Activated T-helper 1 cell treated with anti-CD3 and anti-CD28 coated beads, Interleukin-12 subunit alpha, Interleukin-12 subunit beta, Interleukin-2, Interleukin-4 antibody, amounts not matched to agents 30 ng/mL and 10 ng/mL and 1 ng/mL, durations not matched to agents 14 hours and 24 hours and 36 hours (primary cell): ENCODE measurements at places on chromosomes 2 and 18. TPM values are rescaled to one million over a fixed set of nuclear protein-coding genes. Genes with fewer than 3 reads are reported as not detected.

CYP20A1 gene
- 23.1 and 26.0 TPM in 2 replicates for total RNA-seq

ABHD3 gene
- total RNA-seq = 29.2 and 36.0 TPM in 2 replicates

NT5DC4 gene
- not detected in 2 replicates for total RNA-seq

OXER1 gene
- total RNA-seq = 0.12 and 0.21 TPM in 2 replicates

ZNF236 gene
- 18.0 and 21.5 TPM in 2 replicates for total RNA-seq

ARHGAP25 gene
- total RNA-seq = 71.6 and 74.2 TPM in 2 replicates

PDCD1 gene
- total RNA-seq = 67.8 and 69.1 TPM in 2 replicates

DNA sequence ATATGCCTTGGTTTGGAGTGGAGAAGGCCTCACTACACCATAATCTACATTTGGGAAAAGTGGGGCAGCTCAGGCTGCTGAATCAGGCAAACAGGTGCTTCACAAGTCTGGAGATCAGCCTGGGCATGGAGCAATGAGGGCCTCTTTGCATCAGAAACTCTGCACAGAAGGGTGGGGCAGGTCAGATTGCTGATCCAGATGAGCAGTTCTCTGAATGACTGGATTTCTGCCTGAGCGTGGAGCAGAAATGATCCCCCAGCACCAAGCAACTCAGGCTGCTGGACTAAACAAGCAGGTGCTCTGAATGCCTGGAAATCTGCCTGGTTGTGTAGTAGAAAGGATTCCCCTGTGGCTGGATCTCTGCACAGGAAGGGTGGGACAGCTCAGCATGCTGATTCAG, 605.3 kb upstream of the ZNF804A start:
- H3K27me3 ChIP-seq = peaks cover 1% of the 10 kb centered on the region
- no peaks in the 10 kb centered on the region for H3K4me1 ChIP-seq
- no peaks in the 10 kb centered on the region for H3K36me3 ChIP-seq
- H3K27ac ChIP-seq = no peak overlapping the region
- H3K4me3 ChIP-seq = no peak overlapping the region
- no peak for DNase-seq

GRCh38 chr2:41241325-41242000, 789.6 kb upstream of the SLC8A1 start:
- no peaks in the 10 kb centered on the region for H3K4me1 ChIP-seq
- DNase-seq = no peak
- no peak overlapping the region for H3K27ac ChIP-seq
- no peaks in the 10 kb centered on the region for H3K27me3 ChIP-seq
- no peaks in the 10 kb centered on the region for H3K36me3 ChIP-seq

- H3K27ac ChIP-seq = no peak overlapping the region
- no peaks in the 10 kb centered on the region for H3K27me3 ChIP-seq
- H3K36me3 ChIP-seq = peaks cover 16% of the 10 kb centered on the region
- no peak overlapping the region for H3K4me3 ChIP-seq
- no peak for DNase-seq
Measured at GRCh38 chr2:61158356-61158955, 3.5 kb upstream of the C2orf74 start.

DNA sequence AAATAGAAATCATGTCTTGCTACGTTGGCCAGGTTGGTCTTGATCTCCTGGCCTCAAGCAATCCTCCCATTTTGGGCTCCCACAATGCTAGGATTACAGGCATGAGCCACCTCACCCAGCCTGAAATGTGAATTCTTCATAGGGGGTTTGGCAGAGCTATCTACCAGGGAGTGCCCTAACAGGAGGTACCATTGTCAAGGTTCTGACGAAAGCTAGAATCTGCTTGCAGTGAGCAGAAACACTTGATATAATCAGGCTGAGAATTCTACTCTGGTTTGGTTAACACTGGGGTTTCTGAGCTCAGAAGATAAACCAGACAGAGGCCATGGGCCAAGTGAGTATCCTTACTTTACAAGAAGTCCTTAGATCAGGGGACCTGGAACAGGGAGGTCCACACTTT, 7.2 kb upstream of the LAMA3 start:
- peaks cover 44% of the 10 kb centered on the region for H3K27me3 ChIP-seq
- no peak for DNase-seq
- H3K4me1 ChIP-seq = no peaks in the 10 kb centered on the region
- no peaks in the 10 kb centered on the region for H3K36me3 ChIP-seq
- H3K4me3 ChIP-seq = no peak overlapping the region

GRCh38 chr18:63936156-63936931, 12.8 kb upstream of the HMSD start:
- no peaks in the 10 kb centered on the region for H3K36me3 ChIP-seq
- peak; percentile 55 for DNase-seq
- H3K4me1 ChIP-seq = peaks cover 4% of the 10 kb centered on the region
- peak overlapping the region; percentile 81 for H3K4me3 ChIP-seq
- H3K27ac ChIP-seq = peak overlapping the region; percentile 44

GRCh38 chr2:204255071-204255470, 290.2 kb upstream of the PARD3B start:
- no peak for DNase-seq
- H3K4me1 ChIP-seq = no peaks in the 10 kb centered on the region
- no peaks in the 10 kb centered on the region for H3K36me3 ChIP-seq
- H3K4me3 ChIP-seq = no peak overlapping the region

GRCh38 chr18:75248426-75249174, 38.0 kb downstream of the TSHZ1 start:
- H3K4me1 ChIP-seq = peaks cover 35% of the 10 kb centered on the region
- no peak for DNase-seq
- H3K36me3 ChIP-seq = no peaks in the 10 kb centered on the region
- H3K4me3 ChIP-seq = peak overlapping the region; percentile 88

- H3K4me3 ChIP-seq = no peak overlapping the region
- no peaks in the 10 kb centered on the region for H3K4me1 ChIP-seq
- DNase-seq = no peak
Measured at GRCh38 chr2:175553910-175554309, 372.4 kb upstream of the ATP5MC3 start.

DNA sequence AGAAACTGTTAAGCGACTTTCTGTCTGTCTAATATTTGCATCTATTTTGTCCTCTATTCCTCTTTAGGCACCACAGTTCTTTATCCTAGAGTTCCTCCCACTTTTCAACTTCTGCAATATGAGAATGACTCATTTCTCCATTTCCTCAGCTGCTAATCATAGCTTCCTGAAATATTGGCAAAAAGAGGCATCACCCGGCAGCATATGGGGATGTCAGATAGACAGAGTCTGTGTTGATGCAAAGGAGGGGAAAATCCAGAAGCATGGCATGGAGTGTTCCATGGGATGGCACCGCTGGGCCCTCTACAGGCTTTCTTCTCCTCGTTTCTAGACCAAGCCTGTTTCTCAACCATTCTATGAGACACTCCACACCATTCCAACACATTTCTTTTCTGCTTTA, 93.4 kb downstream of the DOCK10 start:
- no peak for DNase-seq
- no peaks in the 10 kb centered on the region for H3K27me3 ChIP-seq
- H3K4me1 ChIP-seq = peaks cover 92% of the 10 kb centered on the region
- peaks cover 37% of the 10 kb centered on the region for H3K36me3 ChIP-seq

- H3K27me3 ChIP-seq = peaks cover 2% of the 10 kb centered on the region
- DNase-seq = no peak
- H3K27ac ChIP-seq = peak overlapping the region; percentile 99
- peaks cover 2% of the 10 kb centered on the region for H3K36me3 ChIP-seq
- H3K4me1 ChIP-seq = peaks cover 65% of the 10 kb centered on the region
Measured at GRCh38 chr2:29014331-29014730, 33.2 kb downstream of the TOGARAM2 start.

- no peak for DNase-seq
- H3K4me1 ChIP-seq = no peaks in the 10 kb centered on the region
- no peak overlapping the region for H3K4me3 ChIP-seq
- peaks cover 11% of the 10 kb centered on the region for H3K27me3 ChIP-seq
- no peaks in the 10 kb centered on the region for H3K36me3 ChIP-seq
Measured at GRCh38 chr2:160241251-160242137, 41.4 kb upstream of the ITGB6 start.

- H3K36me3 ChIP-seq = no peaks in the 10 kb centered on the region
- no peak for DNase-seq
- no peak overlapping the region for H3K4me3 ChIP-seq
- H3K27me3 ChIP-seq = no peaks in the 10 kb centered on the region
- H3K4me1 ChIP-seq = no peaks in the 10 kb centered on the region
Measured at GRCh38 chr2:160602073-160602472, 108.5 kb upstream of the RBMS1 start.

DNA sequence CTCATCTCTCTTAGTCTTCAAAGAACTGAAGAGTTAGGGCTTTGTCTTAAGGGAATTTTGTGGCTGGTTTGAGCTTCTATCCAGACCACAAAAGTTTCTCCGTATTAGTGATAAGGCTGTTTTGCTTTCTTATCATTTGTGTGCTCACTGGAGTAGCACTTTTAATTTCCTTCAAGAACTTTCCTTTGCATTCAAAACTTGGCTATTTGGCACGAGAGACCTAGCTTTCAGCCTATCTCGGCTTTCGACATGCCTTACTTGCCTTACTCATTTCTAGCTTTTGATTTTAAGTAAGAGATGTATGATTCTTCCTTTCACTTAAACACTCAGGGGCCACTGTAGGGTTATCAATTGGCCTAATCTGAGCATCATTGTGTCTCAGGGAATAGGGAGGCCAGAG, 29.9 kb downstream of the HDHD2 start:
- peak overlapping the region; percentile 26 for H3K27ac ChIP-seq
- peaks cover 26% of the 10 kb centered on the region for H3K36me3 ChIP-seq
- no peak for DNase-seq
- H3K27me3 ChIP-seq = no peaks in the 10 kb centered on the region
- H3K4me1 ChIP-seq = peaks cover 21% of the 10 kb centered on the region
- no peak overlapping the region for H3K4me3 ChIP-seq

- DNase-seq = no peak
- no peaks in the 10 kb centered on the region for H3K36me3 ChIP-seq
- no peak overlapping the region for H3K27ac ChIP-seq
- no peaks in the 10 kb centered on the region for H3K27me3 ChIP-seq
- H3K4me1 ChIP-seq = no peaks in the 10 kb centered on the region
- no peak overlapping the region for H3K4me3 ChIP-seq
Measured at GRCh38 chr2:53075760-53076159, 691.8 kb upstream of the CHAC2 start.

DNA sequence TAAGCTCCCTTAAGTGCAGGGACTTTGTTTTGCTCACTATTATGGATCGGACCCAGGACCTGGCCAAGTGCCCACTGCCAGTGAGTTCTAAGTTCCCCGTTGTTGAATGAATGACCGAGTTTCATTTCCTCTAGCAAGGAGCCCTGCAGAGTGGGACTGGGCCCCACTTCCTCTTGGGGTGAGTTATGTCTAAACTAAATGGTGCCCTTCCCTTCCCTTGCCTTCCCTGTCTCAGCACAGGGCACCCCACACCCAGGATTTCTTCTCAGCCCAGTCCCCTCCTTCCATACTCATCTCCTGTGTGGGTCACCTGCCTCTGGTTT, 195.3 kb upstream of the HS6ST1 start:
- no peak overlapping the region for H3K4me3 ChIP-seq
- no peak for DNase-seq
- peaks cover 1% of the 10 kb centered on the region for H3K36me3 ChIP-seq

DNA sequence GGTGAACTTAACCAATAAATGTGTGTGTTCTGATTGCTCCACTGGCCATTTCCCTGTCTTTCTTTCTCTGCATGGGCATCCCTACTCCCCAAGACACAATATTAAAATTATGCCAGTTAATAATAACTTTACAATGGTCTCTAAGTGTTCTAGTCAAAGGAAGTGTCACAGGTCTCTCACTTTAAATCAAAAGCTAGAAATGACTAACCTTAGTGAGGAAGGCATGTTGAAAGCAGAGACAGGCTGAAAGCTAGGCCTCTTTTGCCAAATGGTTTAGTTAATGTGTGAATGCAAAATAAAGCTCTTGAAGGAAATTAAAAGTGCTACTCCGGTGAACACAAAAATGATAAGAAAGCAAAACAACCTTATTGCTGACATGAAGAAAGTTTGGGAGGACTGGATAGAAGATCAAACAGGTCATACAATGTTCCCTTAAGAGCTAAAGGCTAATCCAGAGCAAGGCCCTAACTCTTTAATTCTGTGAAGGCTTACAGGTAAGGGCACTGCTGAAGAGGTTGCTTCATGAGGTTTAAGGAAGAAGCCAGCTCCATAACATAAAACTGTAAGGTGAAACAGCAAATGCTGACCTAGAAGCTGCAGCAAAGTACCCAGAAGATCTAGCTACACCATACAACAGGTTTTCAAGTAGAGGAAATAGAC, 44.0 kb upstream of the ARHGAP15 start:
- no peaks in the 10 kb centered on the region for H3K27me3 ChIP-seq
- H3K4me3 ChIP-seq = no peak overlapping the region
- H3K27ac ChIP-seq = peak overlapping the region; percentile 87

DNA sequence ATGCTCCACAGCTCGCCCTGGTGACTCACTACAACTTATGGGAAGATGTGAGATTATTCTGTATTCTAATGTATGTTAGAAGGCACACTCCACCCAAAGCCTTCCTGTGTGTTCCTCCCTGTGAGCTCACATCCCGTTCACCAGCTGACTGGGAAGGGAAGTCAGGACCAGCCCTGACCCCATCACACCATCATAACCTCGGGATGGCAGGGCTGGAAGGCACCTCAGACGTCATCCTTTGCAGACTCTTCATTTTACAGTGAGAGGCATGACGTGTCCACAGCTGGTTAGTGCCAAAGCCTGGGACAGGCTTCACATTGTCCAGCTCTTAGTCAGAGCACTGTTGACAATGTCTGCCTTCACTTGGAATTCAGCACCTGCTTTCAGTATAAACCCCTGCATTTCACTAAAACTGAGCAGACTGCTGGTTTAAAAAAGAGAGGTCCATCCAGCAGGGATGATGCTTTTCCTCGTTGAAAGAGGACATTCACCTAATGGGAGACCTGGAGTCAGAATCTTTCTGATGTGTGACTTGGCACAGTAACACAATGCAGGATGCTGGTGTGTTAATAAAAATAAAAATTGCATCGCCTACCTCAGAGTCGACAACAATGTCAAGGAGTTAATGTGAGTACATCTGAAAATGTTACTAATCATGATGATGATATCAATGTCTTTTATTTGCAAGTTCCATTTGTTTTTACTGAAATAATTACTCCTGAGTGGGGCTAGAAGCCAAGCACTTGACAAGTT, 418.0 kb upstream of the TNP1 start:
- DNase-seq = no peak
- H3K27ac ChIP-seq = no peak overlapping the region
- H3K27me3 ChIP-seq = peaks cover 10% of the 10 kb centered on the region
- no peaks in the 10 kb centered on the region for H3K36me3 ChIP-seq
- H3K4me1 ChIP-seq = no peaks in the 10 kb centered on the region

DNA sequence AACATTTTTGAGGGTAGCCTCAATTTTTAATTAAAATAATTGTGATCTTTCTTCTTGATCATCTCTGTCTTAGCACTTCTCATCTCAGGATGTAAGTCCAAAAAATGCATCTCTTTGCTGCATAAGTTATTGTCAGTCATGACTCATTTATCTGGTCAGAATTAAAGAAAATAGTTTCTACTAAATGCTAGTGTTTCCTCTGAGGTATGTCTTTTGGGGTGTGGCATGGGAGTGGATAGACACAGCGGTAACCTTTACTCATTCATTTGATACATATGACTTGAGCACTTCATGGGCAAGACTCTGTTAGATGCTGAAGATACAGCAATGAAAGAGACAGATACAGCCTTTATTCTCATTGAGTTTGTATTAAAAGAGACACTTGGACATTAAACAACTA, 284.7 kb downstream of the IRS1 start:
- peaks cover 9% of the 10 kb centered on the region for H3K27me3 ChIP-seq
- no peaks in the 10 kb centered on the region for H3K4me1 ChIP-seq

GRCh38 chr2:205557873-205558272, 124.4 kb upstream of the NRP2 start:
- peaks cover 2% of the 10 kb centered on the region for H3K27me3 ChIP-seq
- DNase-seq = no peak
- H3K36me3 ChIP-seq = no peaks in the 10 kb centered on the region
- H3K27ac ChIP-seq = no peak overlapping the region
